ENCODE measurements at places on chromosomes 3 and 15. TPM values are rescaled to one million over a fixed set of nuclear protein-coding genes. Genes with fewer than 3 reads are reported as not detected.
A peak's percentile ranks its signal among the peaks of the same experiment; 100 is the strongest.

DNA sequence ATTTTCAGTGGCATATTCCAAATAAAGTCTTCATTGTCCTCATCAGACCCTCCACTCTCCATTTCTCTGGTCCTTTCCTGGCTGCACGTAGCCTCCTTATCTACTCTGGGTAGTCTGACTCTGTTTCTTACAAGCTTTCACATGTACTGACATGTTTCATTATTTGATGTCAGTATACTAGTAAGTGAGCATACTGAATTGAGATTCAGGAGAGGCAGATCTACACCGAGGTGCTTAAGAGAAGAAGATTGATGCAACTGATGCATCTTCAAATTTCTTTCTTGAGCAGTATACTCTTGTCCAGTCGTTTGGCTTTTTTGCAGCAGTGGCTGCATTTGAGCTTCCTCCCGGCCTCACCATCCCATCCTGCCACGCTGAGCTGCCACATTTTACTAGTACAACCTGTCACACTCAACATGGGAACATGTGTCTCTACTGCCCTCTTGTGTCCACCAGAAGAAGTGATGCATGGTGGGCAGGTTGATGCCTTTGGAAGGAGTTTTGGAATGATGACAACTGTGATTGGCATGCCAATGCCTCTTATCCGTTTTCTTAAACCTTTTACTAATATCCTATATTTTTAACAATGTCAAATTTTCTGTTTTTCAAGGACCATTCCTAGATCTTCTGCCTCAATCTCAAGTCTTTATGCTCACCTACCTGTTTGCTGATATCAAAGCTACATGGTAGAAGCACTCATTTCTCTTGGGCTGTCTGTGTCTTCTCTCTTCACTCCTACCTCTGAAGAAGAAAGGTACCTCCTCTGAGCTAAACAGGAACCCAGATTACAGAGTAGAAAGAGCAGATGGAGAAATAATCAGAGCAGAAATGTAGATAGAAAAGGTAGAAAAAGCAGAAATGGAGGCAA lies 38.7 kb downstream of the GUCA1C start:
- no peak for DNase-seq

DNA sequence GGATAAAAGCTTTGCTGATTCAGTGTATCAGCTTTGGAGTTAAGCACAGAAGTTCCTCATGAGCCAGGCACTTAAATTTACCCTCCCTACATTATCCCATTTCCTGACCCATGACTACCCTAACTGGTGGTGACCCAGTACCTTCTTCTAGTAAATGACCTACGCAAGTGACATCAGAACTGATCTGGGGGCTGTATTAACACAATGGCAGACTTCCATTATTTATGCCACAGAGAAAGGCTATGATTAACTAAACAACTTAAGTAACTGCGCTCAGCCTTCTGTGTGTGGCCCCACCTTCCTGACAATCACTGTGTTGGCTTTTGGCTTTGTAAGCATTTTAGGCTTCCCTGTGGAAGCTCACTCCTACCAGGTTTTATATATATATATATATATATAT lies 1.9 kb downstream of the MB21D2 start:
- no peak for DNase-seq

DNA sequence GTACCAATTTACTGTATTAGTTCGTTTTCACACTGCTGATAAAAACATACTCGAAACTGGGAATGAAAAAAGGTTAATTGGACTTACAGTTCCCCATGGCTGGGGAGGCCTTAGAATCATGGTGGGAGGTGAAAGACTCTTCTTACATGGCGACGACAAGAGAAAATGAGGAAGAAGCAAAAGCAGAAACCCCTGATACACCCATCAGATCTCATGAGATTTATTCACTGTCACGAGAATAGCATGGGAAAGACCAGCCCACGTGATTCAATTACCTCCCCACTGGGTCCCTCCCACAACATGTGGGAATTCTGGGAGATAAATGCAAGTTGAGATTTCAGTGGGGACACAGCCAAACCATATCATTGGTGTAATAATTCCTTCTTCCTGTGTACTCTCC lies 69.6 kb downstream of the C3orf20 start:
- DNase-seq, result no peak

GRCh38 chr3:94004301-94004910 lies 24.0 kb downstream of the STX19 start:
- no peak for DNase-seq

- no peak for DNase-seq
These were observed 725.4 kb upstream of the DPPA4 start for GRCh38 chr3:110062716-110063115.

GRCh38 chr15:83153288-83153687 lies 45.8 kb downstream of the TM6SF1 start:
- DNase-seq, result no peak

GRCh38 chr3:36679384-36680200 lies 84.8 kb downstream of the DCLK3 start:
- DNase-seq, result no peak

GRCh38 chr3:188294823-188295487 lies 141.0 kb downstream of the LPP start:
- DNase-seq, result peak; percentile 43

DNA sequence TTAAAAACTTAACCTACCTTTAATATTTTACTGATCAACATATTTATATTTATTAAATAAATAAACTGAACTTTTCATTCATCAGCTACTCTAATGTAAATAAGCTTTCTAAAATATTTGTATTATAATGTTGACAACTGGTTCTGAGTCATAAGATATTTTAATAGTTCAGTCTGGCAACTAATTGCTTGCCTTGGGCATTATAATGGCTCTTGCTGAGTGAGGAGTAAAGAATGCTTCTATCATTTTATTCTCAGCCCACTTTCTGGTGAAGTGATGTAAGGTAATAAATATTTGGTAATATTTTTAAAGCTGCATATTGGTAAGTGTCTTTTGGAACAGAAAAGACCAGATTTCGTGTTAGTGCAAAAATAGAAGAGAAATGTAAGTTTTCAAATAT lies 81.5 kb downstream of the DIPK2A start:
- DNase-seq, result no peak

DNA sequence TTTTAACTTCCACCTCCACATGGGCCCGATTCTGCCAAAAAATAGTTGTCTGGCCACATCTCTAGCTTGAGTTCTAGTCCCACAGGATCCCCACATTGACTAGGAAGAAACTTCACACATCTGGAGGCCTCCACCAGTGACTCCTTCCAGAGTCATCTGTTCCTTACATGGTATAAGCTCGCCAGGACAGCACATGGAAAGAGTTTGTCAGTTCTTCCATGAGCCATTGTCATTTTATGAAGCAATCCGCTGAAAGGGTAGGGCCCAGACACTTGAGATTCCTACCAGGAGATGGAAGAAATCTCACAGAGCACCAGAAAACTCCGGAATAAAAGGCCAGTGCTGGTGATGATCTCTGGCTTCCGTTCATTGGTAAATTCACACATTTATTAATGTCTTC lies 350.5 kb upstream of the ICE2 start:
- no peak for DNase-seq

GRCh38 chr3:120077731-120078130 lies 16.5 kb downstream of the GSK3B start:
- DNase-seq, result no peak

GRCh38 chr3:193040836-193041672 lies 123.4 kb upstream of the MB21D2 start:
- no peak for DNase-seq

- DNase-seq, result no peak
These were observed 319 bp upstream of the TP63 start for GRCh38 chr3:189630767-189631372.

GRCh38 chr3:42376344-42376798 lies 34.0 kb downstream of the LYZL4 start:
- DNase-seq, result no peak

DNA sequence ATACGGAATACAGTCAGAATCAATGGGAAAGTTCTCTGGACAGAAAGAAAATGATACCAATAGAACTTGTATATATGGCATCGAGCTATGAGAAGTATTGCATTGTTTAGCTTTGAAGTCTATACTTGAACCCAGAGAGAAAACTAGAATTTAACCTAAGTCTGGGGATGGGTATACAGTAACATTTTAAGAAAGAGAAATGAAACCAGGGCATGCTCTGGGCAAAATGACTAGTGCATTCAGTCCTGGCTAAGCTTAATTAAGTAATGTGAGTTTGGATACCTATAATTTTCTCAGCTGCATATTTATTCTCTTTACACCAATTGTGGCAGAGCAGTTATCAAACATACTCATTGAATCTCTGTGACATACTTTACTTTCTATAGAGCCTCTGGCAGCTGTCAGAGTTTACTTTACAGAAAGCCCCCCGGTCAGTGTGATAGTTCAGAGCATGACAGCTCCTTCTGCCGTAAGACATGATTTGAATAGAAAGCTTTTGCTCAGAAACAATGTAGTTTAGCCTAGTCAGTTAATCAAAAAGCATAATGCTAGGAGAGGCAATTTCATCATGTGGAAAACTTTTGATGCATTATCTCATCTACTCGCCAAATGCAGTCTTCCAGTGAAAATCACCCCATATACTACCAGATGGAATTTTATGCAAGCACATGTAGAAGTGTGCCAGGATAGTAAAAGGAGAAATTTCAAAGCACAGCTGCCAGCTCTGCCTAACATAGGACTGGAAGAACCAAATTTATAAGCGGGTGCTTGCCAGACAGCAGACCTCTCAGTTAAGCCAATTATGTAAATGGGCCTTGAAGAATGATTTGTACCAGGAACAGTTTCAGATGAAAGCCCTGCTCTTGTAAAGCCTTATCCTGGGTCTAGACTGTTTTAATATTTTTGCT lies 40.7 kb downstream of the OXSM start:
- no peak for DNase-seq

- no peak for DNase-seq
These were observed 407.8 kb downstream of the SHQ1 start for GRCh38 chr3:72440491-72440890.

The CCDC54 gene
- not detected for total RNA-seq

The PROS1 gene
- total RNA-seq, result 58.7 TPM

The AMT gene
- total RNA-seq, result 13.4 TPM

The THBS1 gene
- total RNA-seq, result 472 TPM

The NR2E3 gene
- 0.43 TPM for total RNA-seq

The GOLGA6A gene
- 0.30 TPM for total RNA-seq

The P2RY14 gene
- total RNA-seq, result 6.2 TPM

All from upper lobe of left lung (tissue), 6 donors.